Right hindlimb (tissue), 1 donor: ENCODE measurements at places on chromosomes 12 and 14.

DNA sequence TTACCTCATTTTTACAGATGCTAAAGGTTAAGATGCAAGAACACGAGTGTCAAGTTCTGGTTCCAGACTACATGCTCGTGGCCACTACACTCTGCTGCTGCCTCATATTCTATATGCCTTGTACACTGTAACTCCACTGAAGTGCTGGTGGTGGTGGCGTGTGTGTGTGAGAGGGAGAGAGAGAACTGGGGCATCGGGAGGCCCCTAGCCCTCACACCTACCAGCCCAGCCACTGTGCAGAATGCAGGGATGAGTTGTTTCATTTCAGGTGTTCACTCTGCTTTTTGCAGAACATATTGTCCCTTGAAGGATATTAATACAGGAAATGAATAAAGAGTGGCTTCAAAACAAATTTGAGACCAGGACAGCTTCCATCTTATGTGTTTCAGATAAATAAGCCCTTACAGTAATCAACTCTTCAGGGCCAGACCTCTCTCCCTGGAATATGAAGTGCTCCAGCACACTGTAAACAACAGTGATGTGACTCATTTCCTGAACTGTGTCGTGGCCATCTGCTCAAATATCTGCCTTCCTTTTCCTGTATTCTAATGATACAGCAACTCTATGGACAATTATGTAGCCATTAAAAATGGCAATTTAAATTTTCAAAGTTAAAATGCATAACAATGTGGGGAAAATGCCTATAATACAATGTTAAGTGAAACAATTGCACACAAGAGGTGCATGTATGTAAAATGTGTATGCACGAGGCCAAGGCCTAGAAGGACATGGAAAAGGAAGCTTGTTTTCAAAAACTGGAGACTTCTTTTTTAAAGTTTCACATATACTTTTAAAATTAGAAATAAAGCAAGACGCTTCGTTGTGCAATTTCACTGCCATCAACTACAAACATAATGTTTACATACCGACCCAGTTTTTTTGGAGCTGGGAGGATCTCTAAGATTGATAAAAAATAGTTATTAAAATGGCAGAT is 215.4 kb downstream of the PELI2 start:
- DNase-seq: no peak

DNA sequence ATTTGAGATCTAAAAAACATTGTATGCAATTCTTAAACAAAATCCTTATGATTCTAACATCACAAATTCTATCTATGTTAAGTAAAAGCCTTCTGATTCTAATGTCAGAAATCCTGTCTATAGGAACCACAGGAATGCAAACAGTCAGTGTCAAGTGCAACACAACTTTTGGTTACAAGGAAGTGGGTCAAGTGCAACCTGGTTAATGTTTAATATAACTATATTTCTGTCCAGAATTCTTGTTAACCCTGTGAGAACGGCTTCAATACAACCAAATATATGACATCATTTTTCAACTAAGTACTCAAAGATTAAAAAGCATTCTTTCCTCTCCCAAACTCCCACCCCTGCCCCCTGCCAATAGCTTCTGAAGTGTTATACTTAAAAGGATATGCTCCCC is 107.9 kb upstream of the PLEKHA5 start:
- DNase-seq: no peak

DNA sequence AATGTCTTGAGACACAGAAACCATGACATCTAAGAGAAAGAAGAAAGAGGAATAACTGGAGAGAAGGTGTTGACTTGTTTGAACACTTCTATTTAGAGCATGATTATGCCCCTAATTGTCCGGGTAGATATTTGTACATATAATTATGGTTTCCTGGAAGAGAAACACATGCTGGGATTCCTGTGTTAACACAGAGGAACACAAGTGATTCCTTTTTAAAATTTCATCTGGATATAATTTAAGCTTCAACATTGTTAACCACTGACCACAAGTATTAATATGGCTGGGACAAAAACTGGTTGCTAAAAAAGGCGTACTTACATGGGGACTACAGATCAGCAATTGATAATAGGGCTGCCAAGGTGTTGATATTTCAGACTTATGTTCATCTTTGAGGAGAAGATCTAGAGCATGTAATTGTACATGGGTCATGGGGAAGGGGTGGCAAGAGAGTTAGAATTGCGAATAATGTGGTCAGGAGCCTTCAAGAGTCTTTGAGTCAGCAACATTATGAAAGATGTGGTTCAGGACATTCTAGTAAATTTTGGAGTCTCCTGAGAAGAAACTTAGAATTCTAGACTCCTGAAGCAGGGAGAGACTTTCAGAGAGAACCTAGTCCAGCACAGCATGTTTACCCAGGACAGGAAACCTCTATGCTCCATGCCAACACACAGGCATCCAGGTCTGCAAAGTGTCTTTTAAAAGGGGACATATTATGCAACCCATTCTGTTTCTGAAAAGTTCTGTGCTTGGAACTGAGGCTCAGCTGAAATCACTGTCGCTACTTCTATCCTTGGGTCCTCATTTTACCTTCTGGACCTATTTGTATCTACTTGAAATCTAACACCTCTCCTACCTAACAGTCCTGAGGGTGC is 56.5 kb downstream of the SLC38A1 start:
- DNase-seq: no peak

DNA sequence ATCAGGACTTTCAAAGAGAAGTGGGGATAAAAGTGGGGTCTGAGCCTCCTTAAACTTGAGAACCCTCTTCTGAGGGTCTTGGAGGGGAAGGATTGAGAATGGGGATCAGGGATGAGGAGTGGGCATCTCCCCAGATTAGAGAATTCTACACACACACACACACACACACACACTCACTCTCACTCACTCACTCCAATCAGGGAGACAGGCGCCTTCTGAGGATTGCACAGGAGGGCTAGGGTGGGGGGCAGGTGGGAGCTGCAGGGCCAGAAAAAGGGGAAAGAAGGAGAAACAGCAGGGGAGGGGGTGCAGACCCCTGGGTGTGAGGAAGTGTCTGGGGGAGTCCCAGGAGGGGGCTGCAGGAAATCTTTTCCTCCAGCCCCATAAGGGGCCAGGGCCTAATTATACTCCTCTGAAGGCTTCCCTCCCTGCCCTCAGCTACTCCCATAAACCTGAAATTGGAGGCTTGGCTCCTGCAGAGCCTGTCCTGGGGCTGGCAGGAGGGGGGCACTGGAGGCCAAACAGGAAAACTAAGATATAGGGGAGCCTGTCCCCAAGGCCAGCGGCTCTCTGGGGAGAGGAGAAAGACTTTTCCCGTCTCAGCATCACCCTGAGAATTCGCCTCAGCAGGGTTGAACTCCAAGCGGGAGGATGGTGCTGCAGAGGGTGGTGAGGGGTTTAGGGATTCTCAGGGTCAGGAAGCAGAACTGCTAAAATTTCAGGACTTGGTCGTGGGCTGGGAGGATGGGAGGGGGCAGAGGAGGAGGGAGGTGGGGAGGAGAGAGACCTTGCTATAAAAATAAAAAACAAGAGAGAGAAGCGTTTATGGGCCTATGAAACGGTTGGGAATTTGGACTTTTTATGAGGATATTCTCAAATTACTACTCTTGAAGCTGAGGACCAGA is 1.6 kb downstream of the HOXC9 start:
- DNase-seq: no peak

- no peak for DNase-seq
Measured at GRCh38 chr12:79560225-79560889, 130.4 kb downstream of the PAWR start.

DNA sequence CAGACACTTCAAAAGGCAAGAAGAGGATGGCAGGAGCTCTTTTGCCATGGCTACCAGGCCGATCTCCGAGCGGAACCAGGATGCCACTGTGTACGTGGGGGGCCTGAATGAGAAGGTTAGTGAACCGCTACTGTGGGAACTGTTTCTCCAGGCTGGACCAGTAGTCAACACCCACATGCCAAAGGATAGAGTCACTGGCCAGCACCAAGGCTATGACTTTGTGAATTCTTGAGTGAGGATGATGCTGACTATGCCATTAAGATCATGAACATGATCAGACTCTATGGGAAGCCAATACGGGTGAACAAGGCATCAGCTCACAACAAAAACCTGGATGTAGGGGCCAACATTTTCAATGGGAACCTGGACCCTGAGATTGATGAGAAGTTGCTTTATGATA is 9.8 kb downstream of the GARIN2 start:
- DNase-seq: no peak

DNA sequence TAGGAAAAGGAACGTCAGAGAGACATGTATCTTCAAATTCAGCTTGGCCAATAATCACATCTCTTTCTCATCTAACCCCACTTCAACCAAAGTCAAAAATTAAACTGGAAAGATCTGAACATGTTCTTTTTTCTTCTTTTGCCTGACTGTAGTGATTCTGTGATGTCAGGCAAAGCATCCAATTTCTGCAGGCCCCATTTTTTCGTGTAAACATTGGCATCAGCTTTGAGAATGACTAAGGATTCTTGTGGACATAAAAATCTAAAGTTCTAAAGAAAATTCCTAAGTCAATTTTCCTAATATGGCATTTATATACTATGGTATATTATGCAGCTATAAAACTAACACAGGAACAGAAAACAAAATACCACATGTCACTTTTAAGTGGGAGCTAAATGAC is 89.1 kb downstream of the STXBP6 start:
- no peak for DNase-seq

GRCh38 chr14:105413544-105413886 is 6.1 kb upstream of the MTA1 start:
- DNase-seq: no peak

GRCh38 chr12:11785712-11786111 is 136.2 kb downstream of the ETV6 start:
- DNase-seq: no peak

DNA sequence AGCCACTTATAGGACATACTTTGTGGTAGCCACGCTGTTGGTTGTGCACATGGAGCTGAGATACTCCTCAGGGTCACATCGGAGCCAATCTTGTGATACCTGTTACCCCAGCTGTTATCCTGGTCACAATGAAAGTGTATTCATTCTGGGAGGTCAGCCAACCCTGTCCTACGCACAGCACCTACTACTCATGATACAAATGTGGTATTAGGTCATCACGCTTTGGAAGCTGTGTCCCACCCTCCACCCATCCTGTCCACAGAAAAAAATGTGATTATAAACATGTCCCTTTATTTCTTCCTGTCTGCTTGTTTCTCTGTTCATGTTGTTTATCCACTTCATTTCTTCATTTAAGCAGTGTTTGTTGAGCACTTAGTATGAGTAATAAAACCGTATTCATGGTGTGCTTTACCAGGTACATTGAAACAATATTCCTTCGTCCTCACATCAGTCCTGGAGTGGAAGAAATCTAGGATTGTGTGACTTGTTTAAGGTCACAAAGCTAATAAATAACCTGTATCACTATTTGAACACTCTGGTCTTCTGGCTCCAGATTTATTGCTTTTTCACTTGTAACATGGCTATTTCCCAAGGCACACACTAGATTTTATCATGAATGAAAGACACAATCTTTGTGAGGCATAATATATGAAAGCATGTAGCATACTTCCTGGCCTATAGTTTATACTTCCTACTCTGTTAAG is 73.1 kb downstream of the DERA start:
- DNase-seq: no peak

GRCh38 chr14:54603362-54603761 is 36.4 kb downstream of the SAMD4A start:
- DNase-seq: no peak

- no peak for DNase-seq
Measured at GRCh38 chr14:31127690-31128089, 79.9 kb downstream of the HECTD1 start.

DNA sequence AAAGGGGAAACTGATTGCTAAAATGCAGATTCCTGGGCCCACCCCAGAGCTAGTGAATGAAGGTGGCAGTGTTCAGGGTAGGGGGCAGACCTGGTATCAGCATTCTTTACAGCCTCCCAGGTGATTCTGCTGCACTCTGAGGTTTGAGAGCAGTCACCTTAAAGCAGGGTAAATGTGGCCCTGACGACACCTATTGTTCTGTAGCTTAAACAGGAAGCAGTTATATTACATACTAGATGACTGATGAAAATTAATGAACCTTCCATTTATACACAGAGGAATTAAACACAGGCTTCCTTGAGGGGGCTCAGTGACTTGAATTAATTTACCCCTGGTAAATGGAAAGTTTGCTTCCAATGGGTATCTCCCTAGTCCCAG is 25.3 kb downstream of the NUAK1 start:
- DNase-seq: no peak

DNA sequence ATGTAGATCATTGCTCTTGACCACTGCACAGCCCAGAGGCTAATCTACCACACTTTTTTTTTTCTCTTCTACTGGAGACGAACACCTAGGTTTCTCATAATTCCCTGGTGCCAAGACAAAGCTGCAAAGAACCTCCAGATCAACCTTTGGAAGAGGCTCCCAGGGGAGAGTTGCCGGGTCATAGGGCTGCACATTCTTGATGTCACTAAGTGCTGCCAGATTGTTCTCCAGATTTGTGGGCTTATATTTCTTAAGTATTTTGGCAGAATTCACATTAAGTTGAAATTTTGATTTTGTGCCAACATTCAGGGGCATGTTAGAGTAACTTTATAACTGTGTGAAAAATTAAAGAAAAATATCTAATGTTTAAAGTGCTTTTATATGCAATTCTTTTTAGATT is 13.5 kb upstream of the PDZRN4 start:
- no peak for DNase-seq

DNA sequence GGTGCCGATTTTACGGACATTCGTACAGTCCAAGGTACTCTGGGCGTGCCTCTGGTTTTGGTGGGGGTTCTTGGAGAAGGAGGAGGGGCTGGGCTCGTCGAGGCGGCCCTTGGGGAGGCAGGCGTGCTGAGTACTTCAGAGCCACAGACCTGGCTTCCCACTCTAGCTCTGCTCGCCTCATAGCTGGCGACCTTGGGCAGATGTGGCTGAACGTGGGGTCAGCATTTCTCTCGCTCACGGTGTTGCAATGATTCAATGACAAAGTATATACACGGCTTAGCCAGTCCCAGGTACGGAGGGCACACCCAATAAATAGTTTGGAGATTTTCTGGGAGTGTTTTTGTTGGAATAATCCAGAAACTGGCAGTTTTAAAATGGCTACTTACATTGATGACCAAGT is 75.1 kb downstream of the FOXN4 start:
- DNase-seq: no peak

- DNase-seq: no peak
Measured at GRCh38 chr12:6374028-6374785, 1.2 kb downstream of the SCNN1A start.

DNA sequence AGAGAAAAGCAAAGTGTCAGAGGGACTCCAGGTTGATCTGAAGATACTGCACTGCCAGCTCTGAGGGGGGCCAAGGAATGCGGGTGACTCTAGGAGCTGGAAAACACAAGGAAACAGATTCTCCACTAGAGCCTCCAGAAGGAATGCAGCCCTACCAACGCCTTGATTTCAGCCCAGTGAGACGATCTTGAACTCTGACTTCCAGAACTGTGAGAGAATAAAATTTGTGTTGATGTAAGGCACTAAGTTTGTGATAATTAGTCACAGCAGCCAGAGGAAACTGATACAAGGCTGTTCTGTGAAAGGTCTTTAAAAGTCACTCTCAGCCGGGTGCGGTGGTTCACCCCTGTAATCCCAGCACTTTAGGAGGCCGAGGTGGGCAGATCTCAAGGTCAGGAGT is 34.2 kb downstream of the CKAP4 start:
- no peak for DNase-seq
